ENCODE measurements at places on chromosomes 11 and 22.

DNA sequence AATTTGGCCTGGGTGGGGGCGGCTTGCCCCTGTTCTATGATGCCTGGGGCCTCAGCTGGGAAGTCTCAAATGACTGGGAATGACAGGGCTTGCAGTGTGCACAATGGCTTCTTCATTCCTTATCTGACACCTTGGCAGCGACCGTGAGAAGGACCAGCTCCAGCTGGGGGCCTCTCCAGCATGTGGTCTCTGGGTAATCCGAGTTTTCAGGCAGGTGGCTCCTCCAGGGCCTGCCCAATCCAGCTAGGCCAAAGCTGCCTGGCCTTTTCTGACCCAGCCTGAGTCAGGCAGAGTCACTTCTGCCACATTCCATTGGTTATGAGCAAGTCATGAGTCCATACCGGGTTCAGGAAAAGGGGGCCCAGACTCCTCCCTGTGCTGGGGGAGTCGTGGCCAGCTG lies 646.0 kb downstream of the OPCML start:
- no peak for DNase-seq

DNA sequence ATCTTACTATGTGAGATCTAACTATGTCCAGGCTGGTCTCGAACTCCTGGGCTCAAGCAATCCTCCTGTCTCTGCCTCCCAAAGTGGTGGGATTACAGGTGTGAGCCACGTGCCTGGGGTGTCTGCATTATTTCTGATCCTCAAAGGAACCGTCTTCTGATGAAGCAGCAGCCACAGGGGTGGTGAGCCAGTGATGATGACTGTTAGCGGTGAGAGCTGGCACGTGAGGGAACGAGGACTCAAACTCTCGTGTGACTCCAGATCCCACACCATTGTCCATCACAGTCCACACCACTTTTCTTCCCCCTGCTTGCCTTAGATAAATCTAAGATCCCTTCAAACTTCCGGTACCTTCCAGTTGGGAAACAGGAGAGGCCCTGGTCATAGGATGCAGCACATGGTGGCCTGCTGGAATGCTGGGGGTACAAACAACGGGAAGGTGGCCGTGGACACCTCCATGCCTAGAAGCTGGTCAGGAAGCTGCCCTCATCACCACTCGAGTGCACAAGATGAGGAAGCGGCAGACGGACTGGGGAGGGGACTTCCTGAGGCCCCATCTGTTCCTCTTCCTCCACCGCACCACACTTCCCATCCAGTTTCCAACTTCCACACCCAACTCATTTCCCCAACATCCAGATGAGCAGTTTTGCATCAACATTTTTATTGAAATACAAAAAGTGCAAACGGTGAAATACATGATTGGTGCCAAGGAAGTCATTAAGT lies 23.8 kb downstream of the ARHGAP1 start:
- no peak for DNase-seq

DNA sequence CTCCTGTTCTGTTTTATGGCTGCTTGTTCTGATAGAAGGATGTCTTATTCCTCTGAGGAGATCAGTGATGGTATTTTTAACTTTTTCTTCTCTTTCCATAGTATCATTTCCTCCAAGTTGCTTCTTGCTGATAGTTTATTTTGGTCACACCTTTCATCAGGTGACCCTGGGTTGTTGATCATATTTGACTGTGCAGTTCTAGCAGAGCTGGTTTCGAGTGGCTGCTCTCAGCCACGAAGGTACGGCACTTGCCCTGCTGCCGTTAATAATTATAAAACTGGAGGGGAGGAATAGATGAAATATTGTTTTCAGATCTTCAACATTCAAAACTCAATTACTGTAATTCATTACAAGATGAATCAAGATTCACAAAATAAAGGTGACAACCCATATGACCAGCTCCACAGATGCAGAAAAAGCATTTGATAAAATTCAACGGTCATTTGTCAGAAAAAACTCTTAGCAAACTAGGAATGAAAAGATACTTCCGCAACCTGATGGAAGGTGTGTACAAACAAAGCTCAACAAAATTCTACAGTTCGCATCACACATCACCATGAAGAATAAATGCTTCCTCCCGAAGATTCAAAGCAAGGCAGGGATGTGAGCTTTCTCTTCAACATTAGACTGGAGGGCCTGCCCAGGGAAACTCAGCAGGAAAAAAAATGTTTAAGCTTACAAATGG lies 59.2 kb upstream of the RTL6 start:
- no peak for DNase-seq

DNA sequence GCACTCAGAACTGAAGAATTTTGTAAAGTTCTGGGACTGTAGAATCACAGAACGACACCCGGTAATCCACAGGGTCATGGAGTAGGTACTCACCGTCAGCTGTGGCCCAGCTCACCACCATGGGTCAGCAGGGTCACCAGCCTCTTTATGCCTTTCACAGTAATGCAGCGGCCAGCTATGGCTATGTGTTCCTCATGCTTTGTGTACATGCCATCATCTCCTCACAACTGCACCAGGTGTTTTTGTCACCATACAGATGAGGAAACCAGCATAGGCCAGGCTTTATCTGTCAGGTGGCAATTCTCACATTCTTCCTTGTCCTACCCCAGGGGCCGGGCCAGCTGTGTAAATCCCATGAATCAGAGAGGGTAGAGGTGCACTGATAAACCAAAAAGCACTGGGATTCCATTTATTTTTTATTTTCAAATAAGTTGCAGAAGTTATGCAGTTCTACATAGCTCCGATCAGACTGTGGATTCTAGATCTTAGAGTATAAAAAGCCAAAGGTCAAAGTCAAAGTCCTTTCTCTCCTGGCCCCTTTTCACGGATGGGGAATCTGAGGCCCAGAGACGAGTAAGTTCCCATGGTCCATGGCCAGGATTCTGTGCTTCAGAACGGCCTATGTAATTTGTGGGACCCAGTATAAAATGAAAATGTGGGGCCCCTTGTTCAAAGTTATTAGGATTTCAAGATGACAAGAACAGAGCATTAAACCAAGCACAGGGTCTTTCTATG lies 17.5 kb downstream of the TSKU start:
- DNase-seq: no peak

DNA sequence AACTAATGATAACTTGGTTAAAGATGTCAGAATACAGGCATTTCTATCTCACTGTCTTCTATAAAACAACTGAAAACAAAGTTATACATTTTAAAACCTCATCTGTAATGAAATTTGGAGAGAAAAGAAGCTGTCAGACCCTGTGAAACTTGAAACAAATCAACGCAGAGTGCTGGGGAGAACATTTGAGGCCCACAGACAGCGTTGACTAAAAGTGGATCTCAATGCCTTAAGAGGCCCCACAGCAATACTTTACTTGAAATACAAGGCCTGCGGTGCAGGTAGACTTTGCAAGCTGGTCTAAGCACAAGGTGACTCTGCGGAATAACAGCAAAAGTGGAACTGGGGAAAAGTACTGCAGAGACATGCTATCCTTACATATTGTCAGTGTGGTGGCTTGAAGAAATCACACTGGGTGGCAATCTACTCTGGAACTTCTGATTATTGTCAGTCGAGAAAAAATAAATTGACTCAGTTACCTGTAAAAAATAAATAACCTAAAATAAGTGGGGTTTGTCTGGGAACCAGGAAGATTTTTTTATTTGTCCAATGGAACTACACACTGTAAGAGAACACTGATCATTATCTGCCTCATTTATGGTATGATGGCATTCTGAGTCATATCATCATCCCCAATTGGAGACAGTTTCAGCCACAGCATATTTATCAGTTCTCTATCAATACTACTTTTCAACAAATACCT lies 138.9 kb downstream of the LUZP2 start:
- no peak for DNase-seq

GRCh38 chr11:128187835-128188234 lies 399.5 kb downstream of the ETS1 start:
- no peak for DNase-seq

DNA sequence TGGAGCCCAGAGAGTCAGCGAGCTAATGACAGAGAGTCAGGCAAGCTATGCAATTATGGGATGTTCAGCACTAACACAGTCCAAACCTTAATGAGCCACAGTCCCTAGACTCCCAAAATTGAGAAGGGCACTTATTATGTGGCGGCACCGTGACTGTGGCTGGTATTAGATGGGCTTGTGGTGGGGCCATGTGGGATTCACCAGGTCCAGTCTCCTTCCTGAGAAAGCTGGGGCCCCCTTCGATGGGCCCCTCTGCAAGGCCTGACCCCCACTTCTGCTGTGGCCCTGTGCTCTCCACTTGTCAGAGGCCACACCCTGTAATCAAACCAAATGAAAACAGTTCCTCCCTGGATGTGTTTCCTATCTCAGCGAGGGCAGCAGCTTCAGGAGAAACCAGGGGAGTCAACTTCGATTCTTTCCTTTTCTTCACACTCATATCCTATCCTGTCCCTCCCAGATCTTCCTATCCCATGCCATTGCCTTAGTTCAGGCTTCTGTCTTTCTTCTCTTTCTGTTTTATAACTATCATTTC lies 42.9 kb downstream of the INSC start:
- no peak for DNase-seq

- no peak for DNase-seq
Observed at GRCh38 chr11:79896258-79896657, 455.4 kb upstream of the TENM4 start.

- DNase-seq: no peak
Observed at GRCh38 chr11:45110562-45110961, 35.9 kb upstream of the PRDM11 start.
